Endothelial cell of umbilical vein (primary cell): ENCODE measurements at places on chromosomes 11 and 22.
A peak's percentile ranks its signal among the peaks of the same experiment; 100 is the strongest.

DNA sequence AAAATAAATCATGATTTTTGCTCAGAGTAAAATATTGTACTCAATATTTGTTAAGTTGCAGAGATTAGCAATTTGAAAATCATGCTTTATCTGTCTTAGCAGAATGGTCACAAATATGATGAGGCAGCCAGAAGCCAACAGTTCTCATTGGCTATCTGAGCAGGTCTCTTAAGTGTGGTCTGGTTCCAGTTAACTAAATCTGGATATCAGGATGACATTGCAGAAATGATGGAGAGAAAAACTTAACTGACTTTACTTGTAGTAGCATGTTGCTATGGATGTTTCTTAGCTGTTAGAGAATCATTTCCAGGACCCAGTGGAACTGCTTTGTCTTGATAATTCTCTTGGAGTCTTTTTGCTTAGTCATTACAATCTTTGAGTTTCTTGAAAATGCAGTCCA, 1070.3 kb downstream of the JRKL start:
- DNase-seq, result no peak

DNA sequence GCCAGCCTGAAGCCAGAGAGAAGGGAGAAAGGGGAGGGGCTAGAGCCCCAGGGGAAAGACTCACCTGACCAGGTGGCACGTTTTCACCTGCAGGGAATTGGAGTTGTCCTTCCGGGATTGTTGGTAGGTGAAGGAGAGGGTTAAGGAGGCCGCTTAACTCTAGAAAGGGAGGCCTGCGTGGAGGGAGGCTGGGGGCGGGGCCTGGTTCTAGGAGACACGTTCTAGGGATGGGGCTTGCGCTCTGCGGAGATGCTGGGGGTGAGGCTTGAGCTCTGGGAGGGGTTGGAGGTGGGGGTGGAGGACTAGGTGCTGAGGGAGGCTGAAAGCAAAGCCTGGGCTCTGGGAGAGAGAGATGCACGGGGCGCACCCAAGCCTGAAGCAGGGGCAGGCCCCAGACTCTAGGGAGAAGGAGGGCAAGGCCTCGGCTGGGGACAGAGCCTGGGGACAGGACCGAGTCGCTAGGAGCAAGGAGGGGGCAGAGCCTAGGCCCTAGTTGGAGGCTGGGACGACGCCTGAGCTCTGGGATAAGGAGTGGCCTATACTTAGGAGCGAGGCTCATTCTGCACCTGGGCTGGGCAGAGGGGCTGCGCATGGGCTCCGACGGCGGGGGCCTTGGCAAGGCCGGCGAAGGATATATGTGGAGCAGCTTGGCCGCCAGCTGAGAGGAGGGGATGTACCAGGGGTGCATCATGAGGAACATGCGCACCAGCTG, 2.4 kb downstream of the RASGRP2 start:
- DNase-seq, result no peak

- DNase-seq, result peak; percentile 31
These were observed 43.4 kb downstream of the GRIK4 start for GRCh38 chr11:120554766-120555432.

DNA sequence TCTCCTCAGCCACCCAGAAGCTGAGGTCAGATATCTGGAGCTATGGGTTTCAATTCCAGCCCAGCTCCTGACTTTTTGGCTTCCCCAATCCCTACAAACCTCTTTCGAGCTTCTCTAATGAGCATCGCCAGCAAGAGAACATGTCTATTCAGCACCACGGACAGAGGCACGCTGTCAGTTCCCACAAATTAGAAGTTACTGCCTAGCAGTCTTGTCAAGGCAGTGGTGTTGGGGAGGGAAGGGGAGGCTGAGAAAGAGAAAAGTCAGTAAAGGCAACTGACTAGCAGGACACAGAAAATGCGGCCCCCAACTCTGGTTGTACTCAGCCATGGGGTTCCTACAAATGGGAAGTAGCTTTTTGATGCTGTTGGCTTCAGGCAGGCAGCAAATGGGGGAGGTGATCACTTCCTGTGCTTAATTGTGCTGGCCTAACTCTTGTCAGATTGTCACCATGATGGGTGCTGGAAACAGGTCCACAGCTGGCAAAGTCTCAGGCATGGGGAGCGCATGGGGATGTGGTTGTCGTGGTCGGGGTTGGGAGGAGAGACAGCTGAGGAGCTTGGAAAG, 205.9 kb downstream of the ST3GAL4 start:
- DNase-seq, result peak; percentile 51
